GOT3 (cell line): ENCODE measurements at places on chromosomes 7 and 10.

DNA sequence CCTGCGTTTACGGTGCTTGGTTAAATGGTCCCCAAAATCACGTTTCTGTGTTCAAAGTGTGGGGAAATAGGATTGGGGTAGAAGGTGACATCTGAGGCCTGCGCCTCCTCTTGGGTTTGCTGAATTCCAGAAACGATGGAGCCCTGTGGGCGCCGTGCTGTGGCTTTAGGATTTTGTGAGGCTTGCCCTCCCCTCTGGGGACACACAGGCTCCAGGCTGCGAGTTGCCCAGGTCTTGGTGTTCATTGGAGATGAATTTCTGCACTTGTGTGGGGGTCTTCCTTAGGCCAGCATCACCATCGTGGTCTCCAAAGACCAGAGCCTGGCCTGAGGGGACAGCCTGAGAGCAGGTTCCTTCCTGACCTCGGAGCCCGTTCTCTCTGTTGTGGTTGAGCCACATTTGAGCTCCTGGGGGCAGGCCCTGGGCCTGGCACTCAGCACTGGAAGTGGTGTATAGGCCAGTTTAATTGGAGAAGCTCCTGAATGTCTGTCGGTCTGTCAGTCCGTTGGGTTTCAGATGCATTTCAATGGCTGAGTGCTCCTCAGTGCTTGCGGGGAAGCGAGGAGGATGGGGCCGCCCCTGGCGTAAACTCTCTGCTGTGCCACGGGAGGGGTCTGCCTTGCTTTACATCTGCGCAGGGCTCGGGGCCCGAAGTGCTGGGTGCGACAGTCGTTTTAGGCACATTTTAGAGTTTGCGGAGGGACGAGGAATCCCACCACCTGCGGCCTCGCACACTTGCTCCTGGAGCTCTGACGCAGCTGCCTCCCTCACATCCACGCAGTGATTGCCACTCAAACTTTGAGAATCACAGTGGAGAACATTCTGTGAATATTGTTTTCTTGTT, 71.7 kb downstream of the DNAJB6 start:
- no peak for DNase-seq

DNA sequence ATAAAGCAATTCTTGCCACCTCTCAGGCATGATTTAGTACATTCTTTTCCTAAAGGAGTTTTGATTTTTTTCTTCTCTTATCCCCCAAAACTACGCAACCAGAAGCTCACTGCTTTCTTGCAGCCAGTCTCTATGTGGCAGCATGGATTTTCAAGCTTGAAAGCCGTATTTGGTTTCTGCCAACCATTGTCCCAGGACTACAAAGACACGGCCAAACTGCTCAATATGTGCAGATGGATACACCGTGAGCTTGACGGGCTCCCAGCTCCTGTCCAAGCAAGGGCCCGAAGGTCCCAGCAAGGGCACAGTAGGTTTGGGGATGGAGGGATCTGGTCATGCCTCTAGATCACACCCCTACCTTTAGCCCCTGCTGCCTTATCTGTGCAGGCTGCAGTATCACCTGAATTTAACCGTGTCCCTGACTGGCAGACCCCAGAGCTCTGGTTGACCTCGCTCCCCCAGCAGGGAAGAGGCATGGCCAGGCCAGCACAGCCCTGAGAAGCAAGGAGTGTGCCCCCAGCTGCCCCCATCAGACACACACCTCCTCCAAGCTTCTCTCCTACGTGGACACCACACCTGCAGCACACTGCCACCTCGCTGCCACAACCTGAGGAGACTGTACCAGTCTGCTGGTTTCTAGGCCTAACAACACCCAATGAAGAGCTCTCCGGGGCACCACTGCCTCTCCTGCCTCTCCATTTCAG, 86.8 kb downstream of the COBL start:
- no peak for DNase-seq

- no peak for DNase-seq
Observed at GRCh38 chr7:10930551-10930950, 43.1 kb upstream of the PHF14 start.

- no peak for DNase-seq
Observed at GRCh38 chr7:91603707-91604106, 276.8 kb downstream of the MTERF1 start.

- no peak for DNase-seq
Observed at GRCh38 chr7:140122965-140123364, 53.8 kb downstream of the KDM7A start.

DNA sequence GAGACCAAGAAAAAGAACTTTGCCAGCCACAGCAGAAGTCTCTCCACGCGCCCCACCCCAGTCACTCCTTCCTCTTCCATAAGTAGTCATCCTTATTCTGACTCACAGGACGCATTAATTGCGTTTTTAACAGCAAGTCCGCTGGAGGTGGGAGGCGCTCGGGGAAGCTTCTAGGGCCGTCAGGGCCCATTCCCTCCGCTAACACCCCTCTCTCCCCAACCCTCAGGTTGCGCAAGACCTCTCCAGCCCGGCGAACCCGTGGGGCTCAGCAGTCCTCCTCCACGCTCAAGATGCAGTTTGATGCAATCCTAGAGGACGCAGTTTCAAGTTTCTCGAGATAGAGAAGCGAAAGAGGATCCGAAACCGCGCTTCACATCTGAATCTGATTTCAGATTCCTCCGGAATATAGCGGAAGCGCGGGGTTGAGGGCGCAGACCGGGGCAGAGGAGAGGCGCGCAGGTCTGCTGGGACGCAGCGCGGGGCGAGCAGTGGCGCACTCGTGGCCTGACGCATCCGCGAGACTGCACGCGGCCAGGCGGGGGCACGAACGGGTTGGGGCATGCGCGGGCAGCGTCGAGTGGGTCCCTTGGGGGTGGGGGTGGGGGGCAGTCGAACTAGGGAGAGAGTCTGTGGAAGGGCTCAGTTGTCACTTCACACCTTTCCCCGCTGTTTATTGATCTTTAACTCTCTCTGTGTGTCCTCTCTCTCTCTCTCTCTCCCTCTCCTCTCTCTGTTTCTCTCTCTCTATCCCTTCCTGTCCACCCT, 37.8 kb upstream of the PSAP start:
- peak; percentile 44 for DNase-seq

DNA sequence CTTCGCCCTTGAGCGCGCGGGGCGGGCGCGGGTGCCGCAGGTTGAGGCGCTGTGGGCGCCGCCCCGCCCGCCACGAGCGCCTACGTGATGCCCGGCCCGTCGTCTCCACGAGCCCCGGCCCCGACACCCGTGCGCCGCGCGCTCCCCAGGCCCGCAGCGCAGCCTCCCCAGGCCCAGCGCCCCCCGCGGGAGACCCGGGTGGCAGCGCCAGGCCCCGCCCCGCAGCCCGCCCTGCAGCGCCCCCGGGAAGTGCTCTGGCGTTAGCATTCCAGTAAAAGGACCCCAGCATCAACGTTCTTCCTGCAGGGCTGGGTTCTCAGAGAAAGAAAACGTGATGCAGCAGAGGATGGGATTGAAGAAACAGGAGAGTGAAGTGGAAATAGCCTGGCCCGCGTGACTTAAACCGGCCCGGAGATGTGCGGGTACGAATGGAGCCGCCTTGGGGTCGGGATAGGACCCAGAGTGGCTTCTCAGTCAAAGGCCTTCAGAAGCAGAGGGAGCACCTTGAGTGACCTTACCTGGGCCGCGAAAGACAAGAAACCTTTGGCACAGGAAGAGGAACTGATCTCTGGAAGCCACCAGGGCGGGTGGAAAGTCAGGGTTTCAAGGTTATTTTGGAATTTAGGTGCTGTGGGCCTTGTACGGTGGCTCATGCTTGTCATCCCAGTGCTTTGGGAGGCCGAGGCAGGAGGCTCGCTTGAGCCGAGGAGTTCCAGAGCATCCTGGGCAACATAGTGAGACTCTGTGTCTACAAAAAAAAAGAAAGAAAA, 1.8 kb downstream of the PFKP start:
- DNase-seq, result no peak

GRCh38 chr10:30346615-30347014, 2.5 kb downstream of the MTPAP start:
- no peak for DNase-seq

GRCh38 chr7:142620402-142620801, 128.9 kb upstream of the PRSS1 start:
- no peak for DNase-seq

DNA sequence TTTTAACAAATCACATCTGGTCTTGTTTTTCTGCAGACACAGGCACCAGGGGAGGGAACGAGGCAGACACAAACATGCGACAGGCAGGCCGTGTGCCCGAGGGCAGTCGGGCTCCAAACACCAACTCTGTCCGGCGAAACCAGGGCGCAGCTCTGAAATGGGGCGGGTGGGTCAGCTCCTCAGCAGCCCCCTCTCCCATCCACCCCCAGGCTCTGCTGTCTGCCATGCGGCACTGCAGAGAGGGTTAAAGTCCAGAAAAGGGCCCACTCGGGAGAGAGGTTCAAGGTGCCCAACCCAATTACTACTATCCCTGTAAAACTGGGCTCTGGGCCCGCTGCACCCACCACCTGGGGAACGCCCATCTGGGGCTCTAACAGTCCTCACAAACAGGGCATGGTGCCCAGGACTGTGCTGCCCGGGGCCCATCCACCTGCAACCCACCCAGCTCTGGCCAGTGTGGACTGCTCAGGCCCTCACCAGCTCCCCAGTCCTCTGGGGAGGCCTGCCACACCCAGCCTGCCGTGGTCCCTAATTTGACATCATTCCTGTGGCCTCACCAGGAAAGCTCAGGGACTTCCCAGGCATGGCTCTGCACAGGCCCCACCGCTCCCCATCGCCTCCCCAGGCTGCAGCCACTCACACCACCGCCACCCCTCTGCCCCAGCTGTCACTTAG, 18.7 kb downstream of the YKT6 start:
- DNase-seq, result no peak

GRCh38 chr7:99499371-99499720, 735 bp downstream of the ZNF394 start:
- DNase-seq, result no peak

GRCh38 chr7:47188653-47189315, 393.1 kb downstream of the TNS3 start:
- DNase-seq, result no peak

DNA sequence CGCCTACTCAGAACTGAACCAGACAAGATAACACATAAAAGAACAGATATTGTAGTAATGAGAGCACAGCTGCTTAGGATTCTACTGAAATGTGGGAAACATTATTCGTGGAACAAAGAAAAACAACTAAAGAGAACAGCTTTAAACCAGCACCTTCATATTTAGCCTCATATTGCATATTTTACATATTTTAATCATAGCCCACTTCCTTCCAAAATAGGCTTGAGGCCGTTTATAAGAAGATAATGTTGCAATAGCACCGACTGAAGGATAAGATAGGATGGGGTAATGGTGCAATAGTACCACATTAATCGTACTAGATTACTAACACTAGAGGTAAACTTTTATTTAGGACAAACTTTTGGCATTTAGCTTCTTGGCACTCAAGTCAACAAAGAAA, 71.3 kb downstream of the KCND2 start:
- no peak for DNase-seq

- no peak for DNase-seq
Observed at GRCh38 chr7:78828317-78828716, 625.1 kb downstream of the MAGI2 start.

GRCh38 chr10:83373671-83374070, 765.6 kb upstream of the GHITM start:
- DNase-seq, result no peak

- no peak for DNase-seq
Observed at GRCh38 chr10:94115725-94116124, 122.0 kb downstream of the PLCE1 start.

DNA sequence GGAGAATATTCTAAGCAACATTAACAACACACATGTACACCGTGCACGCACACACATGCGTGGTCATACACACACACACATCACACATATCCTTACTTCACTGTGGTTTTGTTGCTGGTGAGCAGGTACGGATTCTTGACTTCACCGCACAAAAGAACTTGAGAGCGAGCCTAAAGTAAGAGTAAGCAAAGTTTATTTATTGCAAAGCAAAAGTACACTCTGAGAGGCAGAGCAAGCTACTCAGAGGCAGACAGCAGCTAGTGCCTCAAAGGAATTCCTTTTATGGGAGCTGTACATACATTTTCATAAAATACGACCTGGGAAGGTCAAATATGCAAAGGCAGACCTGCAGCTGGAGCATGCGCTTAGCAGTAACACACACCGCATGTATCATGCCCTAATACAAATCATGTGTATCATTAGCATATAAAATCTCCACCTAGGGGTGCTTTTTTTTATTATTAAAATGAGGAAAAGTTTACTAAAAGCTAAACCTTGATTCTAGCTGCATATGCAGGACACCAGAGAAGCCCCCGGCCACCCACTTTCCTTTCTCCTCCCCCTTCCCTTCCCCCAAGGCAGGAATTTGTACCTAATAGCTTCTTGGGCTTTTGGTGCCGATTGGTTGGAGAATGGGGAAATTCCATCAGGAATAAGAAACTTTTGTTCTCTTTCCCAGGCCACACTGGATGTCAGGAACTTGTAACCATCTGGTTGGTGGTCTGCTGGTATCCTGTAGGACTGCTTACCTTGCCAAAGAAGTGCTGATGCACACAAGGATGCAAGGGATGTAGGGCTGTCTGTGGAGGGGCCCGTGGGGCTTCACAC, 16.5 kb upstream of the GPR37 start:
- no peak for DNase-seq

DNA sequence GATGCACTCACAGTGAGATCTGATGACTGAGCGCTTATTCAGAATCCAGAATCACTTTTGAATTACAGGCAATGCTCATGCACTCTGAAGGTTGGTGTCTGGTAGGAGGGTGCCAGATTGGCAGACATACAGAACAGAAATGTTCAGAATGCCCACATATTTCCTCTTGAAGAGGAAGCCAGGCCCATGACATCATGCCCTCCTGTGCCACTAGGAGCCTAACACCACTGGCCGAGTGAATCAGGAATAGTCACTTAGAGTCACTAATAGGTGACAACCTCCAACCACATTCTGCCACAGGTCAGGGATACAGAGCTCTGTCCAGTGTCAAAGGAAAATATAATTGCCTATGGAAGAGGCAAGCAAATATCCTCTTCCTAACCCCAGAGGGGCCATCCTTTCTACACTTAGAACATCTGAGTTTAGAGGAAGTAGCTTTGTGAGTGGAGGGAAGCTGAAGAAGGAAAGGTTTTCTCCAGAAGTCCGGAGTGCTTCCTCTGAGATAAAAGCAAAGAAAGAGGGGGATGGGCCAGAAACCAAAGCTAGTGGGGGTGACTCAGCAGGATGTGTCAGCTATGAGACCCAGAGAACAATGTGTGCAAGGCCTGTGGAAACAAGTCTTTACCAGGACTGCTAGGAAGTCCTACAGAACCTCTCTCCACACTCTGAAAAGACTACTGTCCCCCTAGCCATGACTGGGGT, 838.8 kb downstream of the GRID1 start:
- DNase-seq, result no peak

GRCh38 chr10:110357252-110357780, 52.6 kb upstream of the SMNDC1 start:
- no peak for DNase-seq

GRCh38 chr7:73526896-73527821, 5.1 kb upstream of the BAZ1B start:
- DNase-seq, result no peak
